Cerebellar cortex (tissue), 1 donor: ENCODE measurements at places on chromosomes 1 and 21.

DNA sequence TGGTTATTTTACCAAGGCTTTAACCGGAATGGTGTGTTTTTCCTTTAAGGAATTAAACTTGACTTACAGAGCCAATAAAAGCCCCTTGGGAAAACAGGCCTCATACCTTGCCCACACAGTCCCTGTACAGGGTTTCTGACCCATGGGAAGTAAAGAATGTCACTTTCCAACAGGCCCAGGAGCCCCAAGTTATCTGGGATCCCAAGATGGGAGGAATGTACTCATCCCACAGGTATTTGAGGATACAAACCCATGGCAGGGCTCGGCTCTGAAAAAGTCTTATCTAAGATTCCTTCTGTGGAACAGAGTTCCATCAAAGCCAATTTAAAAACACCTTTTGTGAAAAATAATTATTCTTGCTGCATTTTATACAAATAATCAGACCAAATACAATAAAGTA is 15.3 kb upstream of the COX20 start:
- no peak for DNase-seq

DNA sequence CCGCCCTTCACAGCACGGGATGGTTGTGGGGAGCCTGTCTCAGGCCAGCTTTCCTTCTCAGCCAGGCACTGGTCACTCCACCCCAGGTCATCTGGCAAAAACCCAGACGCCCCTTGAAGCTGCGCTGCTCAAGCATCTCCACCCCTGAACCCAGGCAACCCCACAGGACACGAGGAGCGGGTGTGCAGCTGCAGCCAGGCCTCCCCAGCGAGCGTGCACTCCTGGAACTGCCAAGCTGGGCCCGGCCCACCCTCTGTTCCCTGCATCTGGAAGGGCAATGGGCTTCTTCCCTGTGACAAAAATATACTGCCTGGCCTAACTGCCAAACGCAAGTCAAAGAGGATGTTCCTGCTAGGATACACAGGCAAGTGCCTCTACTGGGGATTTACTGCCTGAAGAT is 39.7 kb downstream of the SLC66A1 start:
- no peak for DNase-seq

DNA sequence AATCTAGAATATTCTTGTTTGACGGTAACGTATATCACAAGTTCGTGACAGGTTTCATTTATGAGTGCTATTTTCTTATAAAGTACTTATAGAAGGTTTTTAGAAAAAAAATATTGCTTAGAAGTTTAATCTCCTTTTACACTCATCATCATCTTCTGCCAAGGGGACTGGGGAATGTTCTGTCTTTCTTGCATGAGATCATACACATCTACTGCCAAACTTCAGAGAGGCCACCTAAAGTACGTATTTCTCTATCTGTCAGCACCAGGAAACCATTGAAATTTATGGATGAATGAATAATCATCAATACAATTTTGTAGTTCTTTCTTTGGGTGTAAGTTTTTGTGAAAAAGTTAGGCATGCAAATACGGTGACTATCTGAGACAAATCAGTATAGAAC is 245.8 kb downstream of the SPATA17 start:
- no peak for DNase-seq

GRCh38 chr1:193537266-193538002 is 351.0 kb upstream of the B3GALT2 start:
- no peak for DNase-seq

- DNase-seq: no peak
Measured at GRCh38 chr1:208309771-208310170, 65.6 kb upstream of the PLXNA2 start.

DNA sequence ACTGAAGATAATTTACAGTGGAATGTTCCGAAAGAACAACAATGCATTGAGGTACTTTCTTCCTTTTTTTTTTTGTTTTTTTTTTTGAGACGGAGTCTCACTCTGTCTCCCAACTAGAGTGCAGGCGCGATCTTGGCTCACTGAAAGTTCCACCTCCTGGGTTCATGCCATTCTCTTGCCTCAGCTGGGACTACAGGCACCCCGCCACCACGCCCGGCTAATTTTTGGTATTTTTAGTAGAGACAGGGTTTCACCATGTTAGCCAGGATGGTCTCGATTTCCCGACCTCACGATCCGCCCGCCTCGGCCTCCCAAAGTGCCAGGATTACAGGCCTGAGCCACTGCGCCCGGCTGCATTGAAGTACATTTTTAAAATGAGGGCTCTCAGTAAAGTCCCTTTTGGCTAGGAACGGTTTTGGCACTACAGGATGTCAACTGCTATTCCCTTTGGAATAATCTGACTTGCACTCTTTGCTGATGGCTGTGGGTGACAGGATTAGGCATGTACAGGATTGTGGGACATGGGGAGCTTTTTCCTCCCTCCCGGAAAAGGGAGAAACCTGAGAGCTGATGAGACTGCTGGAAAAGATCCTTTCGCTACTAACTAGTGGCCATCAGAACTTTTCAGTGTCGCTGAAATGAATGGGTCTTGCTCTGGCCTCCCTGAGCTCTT is 56.9 kb upstream of the EDEM3 start:
- no peak for DNase-seq
